ENCODE measurements at places on chromosomes 4 and X.

- no peak for DNase-seq
Observed at GRCh38 chrX:13759152-13759718, 24.7 kb downstream of the OFD1 start.

DNA sequence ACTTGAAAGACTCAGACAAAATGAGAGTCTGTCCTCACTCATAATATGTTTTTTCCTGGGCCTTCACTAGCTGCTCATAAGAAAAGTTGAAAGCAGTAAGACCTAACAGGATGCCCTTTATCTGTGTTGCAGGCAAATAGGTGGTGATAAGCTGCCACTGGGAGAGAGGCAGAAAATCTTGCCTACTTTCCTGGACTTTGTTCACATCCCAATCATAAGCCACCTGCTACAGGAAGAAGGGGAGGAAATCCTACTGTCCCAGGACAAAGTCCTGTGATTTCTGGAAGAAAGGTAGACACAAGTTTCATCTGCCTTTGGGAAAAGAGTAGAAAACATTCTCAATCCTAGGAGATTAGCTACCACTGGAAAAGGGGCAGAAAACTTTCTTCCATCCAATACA is 13.3 kb upstream of the SPANXN2 start:
- DNase-seq = no peak

DNA sequence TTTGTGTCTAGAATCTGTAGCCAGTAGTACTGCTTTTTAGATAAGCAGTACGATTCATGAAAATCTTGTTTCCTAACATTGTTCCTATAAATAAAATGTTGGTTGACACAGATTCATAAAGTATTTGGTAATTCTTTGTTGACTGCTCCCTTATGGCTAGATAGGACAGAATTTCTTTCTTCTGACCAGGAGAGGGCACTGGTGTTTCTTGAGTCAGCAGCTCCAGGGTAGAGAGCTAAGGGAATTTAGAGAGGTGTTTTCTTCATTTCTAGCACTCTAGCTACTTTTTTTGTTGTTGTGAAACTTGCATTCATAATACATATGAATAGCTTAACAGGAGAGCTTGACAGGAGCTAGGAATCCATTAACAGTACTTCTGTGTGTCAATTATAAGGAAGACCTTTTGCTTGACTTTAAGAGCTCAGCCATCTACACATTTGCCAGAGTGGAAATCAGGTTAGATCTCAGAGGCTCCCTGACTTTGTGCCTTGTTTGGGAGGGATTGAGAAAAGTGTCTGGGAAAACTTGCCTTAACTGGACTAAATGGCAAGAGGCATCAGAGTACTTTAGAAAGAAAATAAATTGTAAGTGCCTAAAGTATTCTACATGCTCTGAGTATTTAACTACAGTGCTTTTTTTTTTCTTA is 756.1 kb downstream of the SH3BGRL start:
- peak; percentile 11 for DNase-seq

GRCh38 chr4:150038335-150039076 is 39.7 kb upstream of the DCLK2 start:
- DNase-seq = no peak

DNA sequence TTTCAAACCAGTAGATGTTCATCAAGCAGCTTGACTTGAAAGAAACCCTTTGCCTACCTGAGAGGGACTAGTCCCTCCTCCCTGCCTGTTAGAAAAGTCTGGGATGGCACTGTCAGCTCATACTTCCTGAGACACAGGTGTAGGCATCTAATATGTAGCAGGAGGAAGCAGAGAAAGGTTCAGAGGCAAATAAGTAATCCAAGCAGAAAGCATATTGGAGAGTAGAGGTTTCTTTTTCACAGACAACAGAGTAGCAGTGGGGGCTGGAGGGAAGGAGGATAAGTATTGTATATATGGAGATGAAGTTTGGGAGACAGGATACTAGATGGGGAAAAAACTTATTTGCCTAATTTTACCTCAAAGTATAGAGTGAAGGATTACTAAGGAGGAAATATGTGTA is 81.5 kb downstream of the FNIP2 start:
- DNase-seq = no peak

DNA sequence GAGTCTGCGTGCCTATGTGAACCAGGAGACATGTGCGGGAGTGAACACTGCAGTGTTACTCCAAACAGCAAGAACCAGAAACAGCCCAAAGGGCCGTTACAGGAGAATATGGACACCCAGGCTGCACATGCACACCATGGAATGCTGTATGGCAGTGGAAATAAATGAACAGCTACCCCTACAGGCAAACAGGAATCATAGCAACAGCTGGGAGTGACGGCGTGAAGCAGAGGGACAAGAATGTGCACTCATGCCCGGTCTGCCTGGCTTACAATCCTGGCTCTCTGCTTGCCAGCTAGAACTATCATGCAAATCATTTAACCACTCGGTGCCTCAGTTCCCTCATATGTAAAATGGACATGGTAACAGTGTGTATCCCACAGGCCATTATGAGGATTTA is 16.6 kb downstream of the GPKOW start:
- DNase-seq = peak; percentile 15

GRCh38 chr4:113566015-113566795 is 195.3 kb downstream of the CAMK2D start:
- DNase-seq = no peak

GRCh38 chrX:140157611-140158010 is 192.3 kb upstream of the CXorf66 start:
- peak; percentile 16 for DNase-seq
